ENCODE measurements at places on chromosomes 16 and 17. TPM values are rescaled to one million over a fixed set of nuclear protein-coding genes. Genes with fewer than 3 reads are reported as not detected.

Gene LRRC46
- total RNA-seq, result 0.45 TPM

Gene NPIPB4
- 60.2 TPM for total RNA-seq

Gene NPIPB12
- 20.7 TPM for total RNA-seq

Gene SPAG7
- 45.5 TPM for total RNA-seq

Gene WSCD1
- total RNA-seq, result 6.8 TPM

Gene GLIS2
- 10.8 TPM for total RNA-seq

Gene C17orf107
- total RNA-seq, result 1.5 TPM

Gene CEMP1
- total RNA-seq, result not detected

Gene UQCRC2
- total RNA-seq, result 147 TPM

Gene OTOA
- total RNA-seq, result 0.11 TPM

Gene CES1
- total RNA-seq, result 71.8 TPM

Gene SMIM5
- total RNA-seq, result 5.8 TPM

Gene FBXW10B
- total RNA-seq, result not detected

Gene CDC6
- 0.83 TPM for total RNA-seq

Gene CCL14
- 59.8 TPM for total RNA-seq

Gene TEKT3
- not detected for total RNA-seq

Gene STX1B
- 2.6 TPM for total RNA-seq

Gene RFFL
- total RNA-seq, result 40.9 TPM

Gene ADORA2B
- total RNA-seq, result 0.42 TPM

Gene MRPL45
- 27.6 TPM for total RNA-seq

Gene RIPOR1
- 63.1 TPM for total RNA-seq

Gene KRT9
- not detected for total RNA-seq

Gene RAB37
- 1.4 TPM for total RNA-seq

Gene CCL8
- 2.0 TPM for total RNA-seq

Gene CA10
- total RNA-seq, result not detected

Gene PTGES3L
- 14.7 TPM for total RNA-seq

Gene ULK2
- 37.0 TPM for total RNA-seq

Gene ACLY
- total RNA-seq, result 52.3 TPM

Gene SLC4A1
- total RNA-seq, result not detected
